ENCODE measurements at places on chromosomes 12 and 14.

GRCh38 chr14:20624495-20625070 lies 16.9 kb downstream of the OR6S1 start:
- DNase-seq = no peak

DNA sequence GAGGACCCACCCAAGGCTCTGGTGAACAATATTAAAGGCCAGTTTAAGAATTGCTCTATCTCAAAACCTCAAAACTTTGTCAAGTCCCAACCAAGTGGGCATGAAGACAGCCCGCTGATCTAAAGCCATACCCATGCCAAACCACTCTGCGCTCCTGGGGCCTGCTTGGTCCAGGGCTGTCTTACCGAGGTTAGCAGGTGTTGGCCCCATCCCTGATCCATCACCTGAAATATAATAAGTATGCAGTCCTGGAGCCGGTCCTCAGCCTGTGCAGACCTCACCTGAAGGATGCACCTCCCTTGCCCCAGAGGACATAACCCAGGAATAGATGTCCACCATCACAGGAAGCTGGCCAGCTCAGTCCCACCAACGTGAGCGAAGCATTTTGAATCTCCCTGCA lies 198.3 kb upstream of the FKBP4 start:
- no peak for DNase-seq

DNA sequence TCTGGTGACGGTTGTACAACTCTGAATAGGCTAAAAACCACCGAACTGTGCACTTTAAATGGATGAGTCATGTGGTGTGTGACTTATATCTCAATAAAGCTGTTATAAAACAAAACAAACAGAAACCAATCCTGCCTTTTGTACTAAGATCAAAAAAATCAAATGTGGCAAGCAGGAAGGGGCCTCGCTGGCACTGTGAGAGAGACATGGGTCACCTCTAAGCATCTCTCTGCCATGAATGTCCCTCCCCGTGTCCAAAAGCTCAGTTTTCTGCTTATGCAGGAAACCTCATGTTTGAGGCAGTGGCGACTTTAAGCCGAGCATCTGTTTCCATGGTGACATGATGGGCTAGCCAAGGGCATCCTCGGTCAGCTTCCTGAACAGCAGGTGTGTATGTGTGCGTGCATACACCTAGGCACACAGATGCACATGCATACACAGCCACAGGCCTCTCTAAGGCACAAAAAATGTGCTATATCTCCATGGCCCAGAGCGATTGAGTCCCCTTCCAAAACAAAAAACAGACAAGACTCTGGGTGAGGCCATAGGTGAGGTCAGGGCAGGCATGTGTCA lies 44.4 kb downstream of the ARL6IP4 start:
- DNase-seq = no peak

DNA sequence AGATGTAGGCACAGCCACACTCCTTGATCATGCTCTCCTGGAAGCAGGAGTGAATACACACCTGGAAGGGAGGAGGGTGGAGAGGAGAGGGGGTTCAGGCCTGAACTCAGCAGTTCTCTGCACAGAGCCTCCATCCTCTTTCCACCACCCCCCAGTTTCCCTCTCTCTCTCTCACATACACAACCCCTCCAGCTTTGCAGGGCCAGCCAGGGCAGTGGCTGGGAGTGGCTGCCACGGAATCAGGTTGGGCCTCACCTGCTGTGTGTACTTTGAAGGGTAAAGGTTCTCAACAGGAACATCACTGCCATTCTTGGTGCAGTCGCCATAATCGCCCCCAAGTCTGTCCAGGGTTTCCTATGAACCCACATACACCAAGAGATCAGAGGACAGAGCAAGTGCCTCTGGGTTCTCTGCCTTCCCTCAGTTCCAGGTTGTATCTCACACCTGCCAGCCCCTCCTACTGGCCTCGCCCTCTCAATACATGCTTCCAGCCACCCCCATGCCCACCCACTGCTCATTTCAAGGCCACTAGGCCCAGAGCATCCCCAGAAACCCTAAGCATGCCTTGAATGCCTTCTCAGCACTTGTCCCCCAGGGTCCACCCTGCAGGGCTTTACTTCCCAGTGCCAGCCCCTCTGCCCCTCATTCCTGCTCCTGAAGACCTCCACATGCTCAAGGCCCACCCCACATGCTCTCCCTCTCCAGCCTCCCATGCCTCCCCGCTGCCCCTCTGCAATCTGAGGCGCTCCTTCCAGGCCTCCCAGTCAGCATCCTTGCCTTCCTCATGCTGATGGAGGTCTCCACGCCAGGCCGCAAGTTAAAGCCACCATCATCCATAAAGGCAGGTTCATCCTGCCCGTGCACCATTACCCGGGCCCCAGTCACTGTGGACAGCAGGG lies 12.9 kb upstream of the TNFRSF1A start:
- DNase-seq = no peak

DNA sequence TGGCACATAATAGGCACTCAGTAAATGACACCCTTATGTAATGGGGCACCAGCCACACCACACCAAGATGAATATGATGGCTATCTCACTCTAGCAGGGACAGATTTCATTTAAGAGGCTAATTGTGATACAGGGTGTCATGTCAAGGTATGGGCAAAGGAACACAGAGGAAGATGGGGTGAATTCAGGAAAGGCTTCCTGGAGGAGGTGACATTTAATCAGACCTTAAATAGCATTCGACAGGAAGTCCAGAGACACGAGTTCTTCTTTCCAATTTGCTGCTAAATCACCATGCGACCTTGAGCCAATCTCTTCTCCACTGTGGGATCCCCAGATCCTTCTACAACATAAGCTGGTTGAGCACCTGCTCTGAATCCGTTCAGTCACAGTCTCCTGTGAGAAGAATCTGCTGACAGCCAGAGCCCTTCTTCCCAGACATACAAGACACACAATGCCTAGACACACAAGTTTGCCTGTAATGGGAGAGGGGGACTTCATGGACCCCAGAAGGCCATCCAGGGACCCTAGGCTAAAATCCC lies 1.5 kb upstream of the DTX1 start:
- DNase-seq = no peak

DNA sequence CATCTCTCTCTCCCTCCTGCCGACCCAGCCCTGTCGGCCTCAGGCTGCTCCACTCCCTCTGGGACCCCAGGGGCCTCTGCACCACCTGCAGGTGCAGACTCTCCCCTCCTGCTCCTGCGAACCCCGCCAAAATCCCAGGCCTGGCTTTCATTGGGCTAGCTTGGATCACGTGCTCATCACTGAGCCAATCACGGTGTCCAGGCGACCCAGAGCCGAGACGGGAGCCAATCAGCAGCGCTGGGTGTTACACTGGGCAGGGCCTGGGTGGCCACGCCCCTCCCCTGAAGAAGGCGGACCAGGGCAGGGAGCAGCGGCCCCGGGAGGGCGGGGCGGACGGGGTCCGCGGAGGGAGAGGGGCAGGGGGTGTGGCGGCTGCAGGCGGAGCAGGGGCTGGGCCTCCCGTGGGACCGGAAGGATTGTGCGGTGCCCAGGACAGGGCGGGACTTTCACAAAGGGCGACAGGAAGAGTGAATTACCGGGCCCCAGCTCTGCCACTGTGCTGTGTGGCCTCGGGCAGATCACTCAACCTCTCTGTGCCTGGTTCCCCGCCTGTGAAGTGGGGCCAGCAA lies 66.6 kb upstream of the FBRSL1 start:
- no peak for DNase-seq

DNA sequence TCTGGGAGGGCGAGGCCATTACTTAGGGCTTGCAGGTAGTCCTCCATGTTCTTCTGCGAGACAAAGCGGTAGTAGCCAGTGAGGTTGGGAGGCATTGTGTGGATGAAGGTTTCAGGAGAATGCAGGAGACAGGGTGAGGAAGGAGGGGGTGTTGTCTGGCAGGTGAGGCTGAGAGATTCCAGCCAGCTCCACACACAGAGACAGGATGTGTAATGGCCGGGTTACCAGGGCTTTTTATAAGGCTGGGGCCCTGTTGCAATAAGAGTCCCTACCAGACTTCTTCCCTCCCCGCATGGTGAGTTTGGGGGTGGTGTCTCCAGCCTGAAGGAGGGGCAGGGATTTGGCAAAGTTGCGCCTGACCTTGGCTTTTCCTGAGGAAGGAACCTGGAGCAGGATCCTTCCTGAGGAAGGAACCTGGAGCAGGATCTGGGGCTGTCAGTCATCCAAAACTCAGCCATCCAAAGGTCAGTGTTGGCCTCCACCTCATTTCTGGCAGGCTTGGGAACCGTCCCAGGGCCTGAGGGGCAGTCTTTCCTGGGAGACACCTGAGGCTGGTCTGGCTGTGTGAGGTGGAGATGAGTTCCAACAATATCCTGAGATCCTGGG lies at the start of gene RBP5:
RBP5 (minus strand) TSS at position 209 of the 606 bp plus-strand sequence; CDS start at position 95, 114 bp downstream.
- no peak for DNase-seq

DNA sequence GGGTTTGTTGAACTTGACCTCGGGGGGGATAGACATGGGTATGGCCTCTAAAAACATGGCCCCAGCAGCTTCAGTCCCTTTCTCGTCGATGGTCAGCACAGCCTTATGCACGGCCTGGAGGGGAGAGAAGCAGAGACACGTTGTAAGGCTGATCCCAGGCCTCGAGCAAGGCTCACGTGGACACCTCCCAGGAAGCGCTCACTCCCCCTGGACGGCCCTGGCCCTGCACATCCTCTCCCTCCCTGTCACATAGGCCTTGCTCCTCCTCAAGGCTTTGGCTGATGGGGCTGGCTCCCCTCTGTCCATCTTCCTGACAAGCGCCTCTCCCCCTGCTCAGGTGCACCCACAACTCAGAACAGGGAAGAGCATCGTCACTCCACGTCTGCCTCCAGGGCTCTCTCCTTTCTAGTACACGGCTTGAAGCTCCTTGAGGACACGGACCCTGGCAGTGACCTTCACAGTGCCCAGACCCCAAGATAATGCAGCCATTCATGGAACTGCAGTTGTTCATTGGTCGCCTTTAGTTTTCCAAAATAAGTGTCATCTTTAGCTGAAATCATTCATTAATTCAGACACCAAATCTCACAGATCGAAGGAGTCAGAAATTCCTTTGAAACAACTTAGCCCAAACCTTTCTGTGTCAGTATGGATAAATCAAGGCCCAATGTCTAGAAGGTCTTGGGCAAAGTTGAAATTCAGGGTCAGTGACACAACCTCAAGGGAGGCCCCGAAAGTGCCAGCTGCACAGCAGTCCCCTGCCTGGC lies 9.7 kb downstream of the SERPINA1 start:
- no peak for DNase-seq

- DNase-seq = no peak
Observed at GRCh38 chr12:116821291-116821690, 60.0 kb downstream of the HRK start.

GRCh38 chr14:55869397-55870049 lies 248.7 kb upstream of the PELI2 start:
- DNase-seq = no peak

DNA sequence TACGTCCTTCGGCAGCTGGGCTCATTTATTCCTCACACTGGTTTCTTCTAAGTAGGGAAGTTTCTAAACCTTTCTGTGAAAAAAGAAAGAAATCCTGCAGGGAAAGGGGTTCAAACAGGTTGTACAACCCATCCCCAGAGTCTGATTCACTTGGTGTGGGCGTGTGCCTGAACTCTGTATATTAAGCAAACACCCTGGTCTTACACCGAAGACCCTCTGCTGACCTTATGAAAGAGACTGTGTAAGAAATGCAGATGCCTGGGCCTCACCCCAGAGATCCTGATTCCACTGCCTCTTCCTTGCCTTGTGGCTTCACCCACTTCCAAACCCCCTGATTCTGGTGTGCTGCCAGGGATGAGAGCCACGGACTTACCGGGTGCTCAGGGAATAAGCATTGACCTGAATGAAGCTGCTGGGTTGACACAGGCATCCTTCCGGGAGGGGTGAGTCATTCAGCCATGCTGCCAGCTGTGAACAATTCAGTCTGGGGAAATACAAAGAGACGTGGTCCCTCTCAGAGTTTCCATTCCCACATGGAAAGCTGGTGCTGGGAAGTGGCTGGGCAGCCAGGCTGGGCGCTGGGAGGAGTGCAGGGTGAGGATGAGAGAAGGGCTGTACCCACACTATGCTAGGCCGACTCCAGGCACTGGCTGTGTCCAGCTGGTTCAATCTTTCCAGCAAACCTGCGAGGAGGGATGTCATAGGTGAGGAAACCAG lies 26.5 kb upstream of the ACTN1 start:
- peak; percentile 72 for DNase-seq

DNA sequence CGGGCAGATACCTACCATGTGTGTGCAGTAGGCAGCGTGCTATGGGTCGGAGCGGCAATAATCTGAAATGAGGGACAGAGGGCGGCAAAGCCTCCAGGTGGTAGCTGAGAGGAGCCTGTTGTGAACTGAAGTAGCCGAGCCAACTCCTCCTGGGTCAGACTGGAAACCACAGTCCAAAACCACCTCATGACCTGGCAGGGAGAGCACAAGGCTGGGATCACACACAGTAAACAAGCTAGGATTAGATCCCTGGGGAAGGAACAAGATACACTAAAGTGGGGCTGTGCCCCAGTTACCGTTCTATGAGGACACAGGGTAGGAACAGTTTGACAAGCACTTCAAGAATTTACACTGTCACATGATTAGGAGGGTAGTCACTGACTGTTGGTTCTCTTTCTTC lies 49.0 kb downstream of the AREL1 start:
- no peak for DNase-seq

DNA sequence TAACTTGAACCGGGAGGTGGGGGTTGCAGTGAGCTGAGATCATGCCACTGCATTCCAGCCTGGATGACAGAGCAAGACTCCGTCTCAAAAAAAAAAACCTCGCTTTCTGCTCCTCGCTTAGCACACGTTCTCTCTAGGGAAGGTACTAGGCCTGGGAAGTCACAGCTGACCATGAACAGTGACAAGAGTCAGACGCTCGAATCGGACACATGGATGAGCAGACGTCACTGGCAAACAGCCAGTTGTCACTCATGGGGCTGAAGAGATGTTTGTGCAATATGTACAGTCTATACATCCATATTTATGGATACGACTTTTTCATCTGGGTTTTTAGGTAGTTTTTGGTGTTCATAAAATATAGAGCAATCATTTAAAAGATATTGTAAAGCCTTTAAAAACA lies 19.4 kb downstream of the TCHP start:
- no peak for DNase-seq

GRCh38 chr12:27794818-27795584 lies 15.0 kb upstream of the MANSC4 start:
- no peak for DNase-seq

DNA sequence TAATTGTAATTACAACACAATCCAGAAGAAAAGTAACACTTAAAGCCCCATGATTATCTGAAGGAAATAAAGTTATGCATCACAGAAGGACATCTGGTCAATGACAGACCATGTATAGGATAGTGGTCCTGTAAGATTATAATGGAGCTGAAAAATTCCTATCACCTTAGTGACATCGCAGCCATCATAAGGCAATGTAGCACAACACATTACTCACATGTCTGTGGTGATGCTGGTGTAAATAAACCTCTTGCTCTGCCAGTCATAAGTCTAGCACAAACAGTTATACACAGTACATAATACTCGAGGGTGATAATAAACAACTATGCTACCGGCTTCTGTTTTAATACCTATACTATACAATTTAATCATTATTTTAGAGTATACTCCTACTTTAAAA lies 11.2 kb downstream of the ATG2B start:
- DNase-seq = no peak

- DNase-seq = no peak
Observed at GRCh38 chr12:26361964-26362363, 166.6 kb downstream of the SSPN start.

- DNase-seq = no peak
Observed at GRCh38 chr12:128644664-128645296, 179.0 kb downstream of the SLC15A4 start.

- no peak for DNase-seq
Observed at GRCh38 chr14:75715926-75716780, 55.1 kb downstream of the TTLL5 start.
